ENCODE measurements at places on chromosomes 12 and 14.
A peak's percentile ranks its signal among the peaks of the same experiment; 100 is the strongest.

- DNase-seq: peak; percentile 32
Observed at GRCh38 chr14:106174206-106174605, 647.8 kb downstream of the TMEM121 start.

- no peak for DNase-seq
Observed at GRCh38 chr12:108327621-108328344, 11.3 kb downstream of the CMKLR1 start.

DNA sequence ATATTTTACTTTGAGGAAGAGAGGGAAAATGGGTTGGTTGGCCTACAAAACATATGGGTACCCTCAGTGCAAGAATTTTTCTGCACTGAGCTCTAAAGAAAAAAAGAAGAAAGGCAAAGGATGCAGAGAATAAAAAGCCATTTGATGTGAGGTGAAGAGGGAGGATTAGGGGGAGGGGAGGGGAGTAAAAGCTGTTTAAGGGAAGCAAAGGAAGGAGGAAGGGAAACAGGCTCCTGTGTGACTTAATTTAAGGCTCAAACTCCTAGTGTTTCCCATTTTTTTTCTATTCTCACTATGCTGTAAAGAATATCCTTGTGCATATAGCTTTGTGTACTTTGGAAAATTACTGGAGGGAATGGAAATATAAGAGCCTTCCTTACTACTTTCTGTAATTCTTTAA lies 78.7 kb downstream of the NKX2-1 start:
- DNase-seq: no peak

DNA sequence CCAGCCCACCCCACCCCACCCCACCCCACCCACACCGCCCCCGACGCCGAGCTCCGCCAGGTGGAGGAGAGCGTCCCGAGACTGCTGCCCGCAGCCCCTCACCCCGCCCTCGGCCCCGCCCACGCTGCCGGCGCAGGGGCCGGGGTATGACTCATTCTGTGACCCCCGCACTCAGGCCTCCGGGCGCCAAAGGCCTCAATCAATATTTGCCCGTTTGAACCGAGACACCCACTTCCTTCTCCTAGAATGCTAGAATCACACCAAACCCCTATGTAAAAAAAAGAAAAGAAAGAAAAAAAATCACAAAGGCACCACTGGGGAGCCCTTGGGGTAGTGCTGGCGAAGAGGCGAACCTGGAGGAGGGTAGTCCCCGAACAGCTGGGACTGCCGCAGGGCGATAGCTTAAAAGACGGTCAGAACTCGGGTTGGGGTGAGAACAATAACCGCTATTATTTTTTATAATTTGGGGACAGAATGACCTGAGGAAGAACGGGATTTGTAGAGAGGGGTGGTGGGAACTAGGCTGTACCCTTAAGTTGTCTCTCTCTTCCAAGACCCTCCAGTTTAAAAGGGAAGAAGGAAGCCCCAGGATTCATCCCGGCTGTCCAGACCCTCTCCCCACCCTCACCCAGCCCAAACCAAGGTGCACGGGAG lies 894 bp downstream of the KRT8 start:
- DNase-seq: peak; percentile 92

DNA sequence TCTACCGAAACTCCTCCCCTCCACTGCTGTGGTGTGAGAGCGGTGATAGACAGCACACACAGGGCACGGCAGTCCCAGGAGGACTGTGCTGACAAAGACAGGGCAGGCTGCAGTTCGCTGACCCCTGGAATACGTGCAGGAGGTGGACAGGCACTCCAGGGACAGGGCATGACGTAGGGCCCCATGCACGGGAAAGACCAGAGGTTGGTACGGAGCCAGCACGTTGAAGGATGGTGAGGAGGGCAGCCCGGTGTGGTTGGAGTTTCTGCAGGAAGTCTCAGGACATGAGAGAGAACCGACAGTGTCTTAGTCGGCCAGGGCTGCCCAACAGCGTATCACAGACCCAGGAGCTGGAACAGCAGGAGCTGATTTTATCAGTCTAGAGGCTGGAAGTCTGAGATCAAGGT lies 254.2 kb upstream of the FKBP4 start:
- DNase-seq: no peak

DNA sequence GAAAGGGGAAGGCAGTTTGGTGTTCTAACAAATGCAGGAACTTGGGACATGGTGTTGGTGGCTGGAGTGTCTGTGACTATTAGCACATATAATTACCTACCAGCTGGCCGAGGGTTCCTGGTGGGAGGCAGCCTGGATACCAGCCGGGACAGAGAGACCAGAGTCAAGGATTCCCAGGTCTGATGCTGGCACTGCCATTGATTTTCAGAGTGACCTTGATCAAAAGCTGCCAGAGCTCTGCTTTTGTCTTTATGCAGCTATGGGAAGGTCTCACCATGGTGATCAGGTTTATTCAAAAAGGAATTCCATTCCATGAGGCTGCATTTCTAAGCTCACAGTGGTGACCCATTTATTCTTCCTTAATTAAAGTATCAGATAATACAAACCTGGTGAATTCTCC lies 101.0 kb upstream of the PWP1 start:
- DNase-seq: no peak

GRCh38 chr12:61574339-61574738 lies 685.9 kb upstream of the USP15 start:
- DNase-seq: peak; percentile 26

- no peak for DNase-seq
Observed at GRCh38 chr14:84228702-84229101, 1301.2 kb upstream of the FLRT2 start.

DNA sequence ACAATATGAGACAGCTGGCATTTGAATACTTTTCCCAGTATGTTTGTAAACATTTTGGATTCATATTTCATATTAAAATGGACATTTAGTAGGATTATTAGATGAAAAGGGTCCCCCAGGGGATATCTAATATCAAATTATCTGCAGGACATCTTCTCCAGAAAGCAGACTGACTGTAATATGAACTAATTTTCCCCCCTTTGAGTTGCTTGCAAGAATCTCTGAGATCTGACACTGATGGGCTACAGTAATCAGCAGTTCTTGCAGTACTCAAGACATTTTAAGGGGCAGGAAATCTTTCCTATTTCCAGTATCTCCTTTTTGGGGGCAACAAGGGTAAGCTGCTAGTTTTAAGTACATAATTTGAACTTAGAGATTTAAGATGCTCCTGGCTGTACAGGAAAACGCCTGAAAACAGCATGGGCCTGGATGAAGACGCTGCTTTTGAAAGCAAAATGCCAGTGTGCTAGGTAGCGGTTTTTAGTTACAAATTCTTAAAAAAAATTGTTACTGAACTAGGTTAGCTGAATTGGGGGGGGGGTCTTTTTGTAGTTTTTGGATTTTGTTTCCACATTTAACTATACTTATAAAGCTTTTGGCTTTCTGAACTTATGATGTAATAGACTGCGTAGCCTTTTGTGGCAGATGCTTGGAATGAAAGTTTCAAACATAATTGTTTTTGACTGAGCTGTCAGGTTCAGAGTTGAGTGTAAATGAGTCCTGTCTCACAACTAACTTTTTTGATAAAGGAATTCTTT lies 2.2 kb downstream of the FRMD6 start:
- no peak for DNase-seq

DNA sequence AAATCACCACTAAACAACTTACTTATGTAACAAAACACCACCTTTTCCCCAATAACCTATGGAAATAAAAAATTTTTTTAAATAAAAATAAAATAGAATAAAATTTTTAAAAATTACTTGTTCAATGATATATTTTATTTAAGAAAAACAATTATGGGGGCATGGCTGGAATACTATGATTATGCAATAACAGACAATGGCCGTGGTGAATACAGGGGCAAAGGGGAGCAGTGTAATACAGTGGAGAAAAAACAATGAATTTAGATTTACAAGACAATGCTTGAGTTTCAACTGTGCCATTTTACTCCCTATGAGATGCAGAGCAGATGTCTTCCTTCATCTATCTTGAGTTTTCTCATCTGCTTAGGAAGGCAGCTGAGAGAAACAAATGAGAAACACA lies 72.9 kb downstream of the BLTP3B start:
- DNase-seq: no peak

GRCh38 chr12:9646794-9647781 lies 22.4 kb upstream of the CLEC2D start:
- no peak for DNase-seq

DNA sequence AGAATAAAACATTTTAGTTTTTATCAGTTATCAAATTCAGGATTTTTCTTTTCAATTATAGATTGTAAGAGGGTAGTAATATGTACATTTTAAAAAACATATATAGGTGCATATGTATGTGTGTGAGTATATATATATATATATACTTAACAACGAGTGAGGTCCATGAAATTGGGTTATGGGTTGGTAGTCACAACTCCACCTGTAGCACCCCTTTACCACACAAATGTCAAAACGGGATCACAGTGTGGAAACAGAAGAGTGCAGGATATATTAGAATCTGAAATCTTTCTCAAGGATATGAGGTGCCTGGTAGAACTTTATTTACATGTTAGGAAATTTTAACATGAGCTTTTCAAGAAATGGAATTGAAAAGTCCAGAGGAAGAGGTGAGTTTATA lies 31.3 kb downstream of the MIA2 start:
- peak; percentile 69 for DNase-seq

- DNase-seq: no peak
Observed at GRCh38 chr14:52253503-52253902, 14.0 kb upstream of the PTGDR start.

GRCh38 chr12:121365416-121366062 lies 13.3 kb upstream of the ANAPC5 start:
- no peak for DNase-seq

GRCh38 chr14:36256126-36256801 lies 64.2 kb downstream of the MBIP start:
- peak; percentile 65 for DNase-seq

- peak; percentile 74 for DNase-seq
Observed at GRCh38 chr12:105280966-105281693, 45.2 kb upstream of the APPL2 start.

- no peak for DNase-seq
Observed at GRCh38 chr14:26947265-26947664, 349.4 kb upstream of the NOVA1 start.

DNA sequence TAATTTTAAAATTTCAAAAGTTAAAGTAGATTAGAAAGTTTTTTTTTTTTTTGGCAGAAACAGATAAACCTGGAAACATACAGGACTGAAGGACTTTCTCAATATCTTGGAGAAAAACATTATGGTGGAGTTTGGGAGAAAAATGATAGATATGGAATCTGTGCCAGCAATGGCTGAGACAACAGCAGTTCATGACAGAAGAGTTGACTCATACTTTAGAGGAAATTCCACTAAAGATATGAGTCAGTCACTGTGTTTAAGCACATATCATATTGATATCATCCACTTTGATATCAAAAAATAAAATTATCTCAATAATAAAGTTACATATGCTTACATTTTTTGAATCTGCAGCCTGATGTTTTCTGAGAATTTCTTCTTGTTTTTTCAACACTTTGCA lies 193.9 kb upstream of the OR4E1 start:
- DNase-seq: no peak

DNA sequence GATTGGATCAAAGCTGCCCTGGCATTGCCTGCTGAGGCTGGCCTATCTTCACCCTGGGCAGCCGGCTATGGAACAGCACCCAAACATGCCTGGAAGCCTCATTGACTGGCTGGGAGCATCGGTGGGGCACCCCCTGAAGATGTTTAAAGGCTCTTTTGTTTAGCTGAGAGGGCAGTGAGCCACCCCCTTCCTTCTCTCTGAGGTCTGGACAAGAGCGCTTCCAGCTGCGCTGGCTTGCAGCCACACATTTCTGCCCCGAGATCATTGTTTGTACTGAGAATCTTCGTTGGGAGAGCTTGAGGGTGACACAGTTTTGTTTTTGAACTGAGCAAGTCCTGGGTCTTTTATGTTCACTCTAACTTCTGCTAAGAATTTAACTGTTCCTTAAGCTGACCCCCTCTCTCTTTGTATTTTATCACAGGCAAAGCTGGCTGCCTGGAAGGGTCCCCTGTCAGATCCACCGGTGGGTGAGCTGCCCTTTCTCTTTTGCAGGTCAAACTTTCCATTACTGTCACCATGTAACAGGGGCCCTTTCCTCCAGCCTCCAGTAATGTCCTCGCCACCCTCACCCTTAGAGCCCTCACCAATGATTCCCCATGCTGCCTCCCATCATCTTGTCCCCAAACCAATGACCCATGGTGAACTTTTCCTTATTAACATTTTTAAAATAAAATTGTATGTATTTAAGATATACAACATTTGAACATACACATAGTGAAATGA lies 212.2 kb downstream of the KIF26A start:
- peak; percentile 83 for DNase-seq

- DNase-seq: no peak
Observed at GRCh38 chr12:44917141-44917540, 41.0 kb upstream of the NELL2 start.

GRCh38 chr12:31568498-31568897 lies 22.4 kb downstream of the DENND5B start:
- DNase-seq: no peak

DNA sequence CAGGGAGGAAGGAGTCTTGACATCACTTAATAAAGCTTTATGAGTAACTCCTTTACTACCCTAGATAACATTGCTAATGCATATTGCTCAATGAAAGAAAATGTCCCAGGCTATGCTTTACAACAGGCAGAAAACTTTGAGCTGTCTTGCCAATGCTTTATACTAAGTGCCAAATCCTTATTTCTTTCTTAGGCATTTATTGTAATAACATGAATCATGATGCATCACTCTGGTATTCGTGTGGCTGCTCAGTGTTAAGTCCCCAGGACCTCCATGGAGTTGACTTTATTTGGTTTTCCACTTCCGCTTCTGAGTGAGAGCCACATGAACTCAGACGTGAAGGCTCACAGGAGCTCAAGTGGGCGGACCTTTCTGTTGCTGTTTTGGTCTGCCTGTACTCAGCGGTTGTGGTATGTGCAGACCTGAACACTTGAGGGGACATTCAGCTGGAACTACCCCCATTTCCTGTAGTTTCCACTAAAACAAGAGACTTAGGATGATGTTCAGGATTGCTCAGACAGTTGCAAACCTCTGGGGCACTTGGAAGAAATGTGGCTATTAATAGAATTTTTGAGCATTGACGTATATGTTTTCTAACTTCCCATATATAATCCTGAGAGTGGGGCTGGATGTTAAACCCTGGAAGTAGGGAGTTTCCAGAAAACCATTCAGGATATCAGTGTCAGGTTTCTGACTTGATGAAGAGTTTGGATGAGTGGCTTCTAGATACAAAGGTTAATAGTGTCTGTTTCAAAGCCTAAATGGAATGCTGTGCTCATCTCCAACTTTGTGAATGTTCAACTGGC lies 258.6 kb downstream of the MSRB3 start:
- no peak for DNase-seq

GRCh38 chr14:56199982-56200577 lies 81.9 kb downstream of the PELI2 start:
- no peak for DNase-seq

GRCh38 chr14:97185186-97185585 lies 388.0 kb downstream of the VRK1 start:
- DNase-seq: peak; percentile 34

DNA sequence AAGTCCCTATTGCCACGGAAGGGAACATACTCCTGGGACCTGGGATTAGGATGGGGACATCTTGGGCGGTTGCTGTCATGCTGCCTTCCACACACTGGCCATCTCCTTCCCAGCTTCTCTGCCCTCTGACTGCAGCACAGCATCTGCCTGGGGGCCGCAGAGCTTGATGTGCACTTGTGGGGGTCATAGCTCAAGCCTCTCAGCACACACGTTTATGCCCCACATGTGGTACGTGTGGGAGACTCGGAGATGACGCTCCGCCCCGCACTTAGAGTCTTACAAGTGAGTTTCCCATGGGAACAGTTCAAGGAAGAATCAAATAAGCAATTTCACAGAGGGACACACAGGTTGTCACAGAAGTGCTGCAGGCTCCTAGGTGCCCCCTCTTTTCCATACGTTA lies 8.6 kb downstream of the ACADS start:
- no peak for DNase-seq

Data from stomach (tissue), 19 donors.